Activated CD8-positive, alpha-beta memory T cell treated with anti-CD3 and anti-CD28 coated beads, Interleukin-2, amount 10 ng/mL, durations not matched to agents 7 days and 5 days (primary cell): ENCODE measurements at places on chromosomes 11 and 22. TPM values are rescaled to one million over a fixed set of nuclear protein-coding genes. Genes with fewer than 3 reads are reported as not detected.

The POU2AF1 gene
- 2.9 TPM for total RNA-seq

GRCh38 chr22:37279331-37280181 lies 2.8 kb upstream of the CYTH4 start:
- no peak overlapping the region for H3K4me3 ChIP-seq
- peaks cover 13% of the 10 kb centered on the region for H3K36me3 ChIP-seq
- H3K27ac ChIP-seq = no peak overlapping the region

DNA sequence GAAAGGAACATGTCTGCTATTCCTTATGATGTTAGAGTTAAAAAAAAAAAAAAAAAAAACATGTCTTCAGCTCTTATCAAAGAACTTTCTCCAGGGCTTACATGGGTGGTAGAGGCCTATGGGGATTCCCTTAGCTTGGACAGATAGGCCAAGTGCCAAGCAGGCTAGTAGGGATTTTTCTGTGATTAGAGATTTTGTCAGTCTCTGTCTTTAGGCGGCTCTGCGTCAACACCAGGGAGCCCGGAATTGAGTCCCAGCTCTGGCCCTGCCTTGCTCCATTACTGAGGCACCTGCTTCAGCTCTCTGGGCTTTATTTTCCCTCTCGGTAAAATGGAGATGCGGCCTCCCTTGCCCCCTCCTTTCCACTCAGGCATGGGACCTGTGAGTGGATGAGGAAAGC lies 13.1 kb downstream of the CRY2 start:
- no peak overlapping the region for H3K4me3 ChIP-seq
- peaks cover 12% of the 10 kb centered on the region for H3K36me3 ChIP-seq
- no peak for DNase-seq
- no peaks in the 10 kb centered on the region for H3K4me1 ChIP-seq
- H3K27me3 ChIP-seq = no peaks in the 10 kb centered on the region
- no peak overlapping the region for H3K27ac ChIP-seq

DNA sequence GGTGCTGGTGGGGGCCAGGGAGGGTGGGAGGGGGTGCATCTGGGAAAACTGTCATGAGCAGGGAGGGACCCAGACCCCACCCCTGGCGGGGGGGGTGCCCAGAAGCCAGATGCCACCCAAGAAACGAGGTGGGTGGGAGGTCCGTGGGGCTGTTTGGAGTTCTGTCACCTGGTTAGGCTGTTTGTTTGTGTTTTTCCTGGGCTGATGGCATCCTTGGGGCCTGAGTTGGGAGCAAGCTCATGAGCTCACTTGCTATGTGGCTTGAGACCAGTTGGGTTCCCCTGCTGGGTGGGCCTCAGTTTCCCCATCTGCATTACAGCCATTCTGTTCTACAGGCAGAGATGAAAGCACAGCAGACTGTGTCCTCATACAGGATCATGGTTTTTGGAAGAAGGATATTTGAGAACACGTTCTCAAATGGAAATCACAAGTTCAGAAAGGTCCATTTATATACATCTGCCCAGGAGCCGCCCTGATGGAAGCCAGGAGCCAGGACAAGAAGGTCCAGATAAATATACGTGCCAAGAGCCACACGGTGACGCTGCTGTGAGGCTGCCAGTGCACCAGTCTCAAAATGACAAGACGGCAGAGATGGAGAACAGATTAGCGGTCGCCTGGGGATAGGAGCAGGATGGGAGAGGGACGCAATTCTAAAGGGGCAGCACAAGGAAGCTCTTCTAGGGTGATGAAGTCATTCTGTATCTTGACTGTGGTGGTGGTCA lies 312.9 kb downstream of the MN1 start:
- no peaks in the 10 kb centered on the region for H3K4me1 ChIP-seq
- no peaks in the 10 kb centered on the region for H3K27me3 ChIP-seq
- DNase-seq = no peak
- no peaks in the 10 kb centered on the region for H3K36me3 ChIP-seq
- no peak overlapping the region for H3K27ac ChIP-seq
- H3K4me3 ChIP-seq = no peak overlapping the region

GRCh38 chr11:127070808-127071207 lies 70.2 kb upstream of the KIRREL3 start:
- H3K27me3 ChIP-seq = no peaks in the 10 kb centered on the region
- no peaks in the 10 kb centered on the region for H3K36me3 ChIP-seq
- H3K4me1 ChIP-seq = no peaks in the 10 kb centered on the region
- H3K27ac ChIP-seq = no peak overlapping the region
- no peak for DNase-seq

DNA sequence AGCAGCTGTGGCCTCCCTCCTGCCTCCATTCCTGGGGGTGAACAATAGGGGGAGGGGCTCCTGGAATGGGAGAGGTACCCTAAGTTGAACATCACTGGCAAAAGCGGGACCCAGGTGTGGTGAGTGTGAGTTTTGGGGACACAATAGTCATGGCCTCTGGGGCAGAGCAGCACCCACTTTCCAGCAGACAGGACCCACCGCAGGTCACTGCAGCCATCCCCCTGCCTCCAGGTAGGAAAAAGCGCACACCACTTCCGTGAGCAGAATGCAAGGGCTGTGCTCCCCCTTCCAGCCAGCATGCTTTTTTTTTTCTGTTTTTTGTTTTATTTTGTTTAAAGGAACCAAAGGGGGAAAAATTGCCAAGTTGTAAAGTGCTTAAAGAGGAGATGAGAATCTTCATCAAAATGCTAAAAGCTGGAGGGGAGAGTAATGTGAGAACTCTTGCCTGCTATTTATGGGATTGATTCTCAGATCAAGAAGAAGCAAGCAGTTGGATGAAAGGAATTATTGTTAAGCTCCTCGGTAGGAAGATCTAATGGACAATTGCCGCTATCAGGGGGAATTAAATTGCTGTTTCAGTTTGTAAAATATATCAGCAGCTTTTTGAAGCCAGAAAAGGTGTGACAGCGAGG lies 152.9 kb downstream of the FEZ1 start:
- no peaks in the 10 kb centered on the region for H3K36me3 ChIP-seq
- DNase-seq = no peak
- H3K4me3 ChIP-seq = no peak overlapping the region
- H3K27ac ChIP-seq = no peak overlapping the region
- H3K27me3 ChIP-seq = peaks cover 23% of the 10 kb centered on the region
- H3K4me1 ChIP-seq = no peaks in the 10 kb centered on the region

DNA sequence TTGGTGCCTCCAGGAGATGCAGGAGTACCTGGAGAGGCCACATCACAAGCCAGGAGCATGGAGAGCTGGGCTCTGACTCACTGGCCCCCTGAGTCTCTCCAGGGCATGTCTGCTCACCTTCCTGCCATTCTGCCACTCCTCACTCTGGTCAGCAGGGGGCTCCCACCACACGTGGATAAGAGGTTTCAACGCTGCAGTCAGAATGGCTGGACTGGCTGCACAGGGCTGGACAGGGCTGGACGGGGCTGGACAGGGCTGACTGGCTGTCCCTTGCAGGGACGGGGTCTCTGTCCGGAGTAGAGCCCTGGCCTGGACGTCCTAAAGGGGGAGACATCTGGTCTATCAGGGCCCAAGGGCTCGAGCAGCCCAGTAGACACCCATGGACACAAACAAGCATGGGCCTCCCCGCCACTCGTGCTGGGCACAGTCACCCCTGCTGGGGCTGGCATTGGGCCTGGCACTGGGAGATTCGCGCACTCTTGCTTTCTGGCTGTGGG lies 34.6 kb downstream of the CYTH4 start:
- H3K27me3 ChIP-seq = peaks cover 11% of the 10 kb centered on the region
- no peak overlapping the region for H3K27ac ChIP-seq
- peaks cover 42% of the 10 kb centered on the region for H3K4me1 ChIP-seq

DNA sequence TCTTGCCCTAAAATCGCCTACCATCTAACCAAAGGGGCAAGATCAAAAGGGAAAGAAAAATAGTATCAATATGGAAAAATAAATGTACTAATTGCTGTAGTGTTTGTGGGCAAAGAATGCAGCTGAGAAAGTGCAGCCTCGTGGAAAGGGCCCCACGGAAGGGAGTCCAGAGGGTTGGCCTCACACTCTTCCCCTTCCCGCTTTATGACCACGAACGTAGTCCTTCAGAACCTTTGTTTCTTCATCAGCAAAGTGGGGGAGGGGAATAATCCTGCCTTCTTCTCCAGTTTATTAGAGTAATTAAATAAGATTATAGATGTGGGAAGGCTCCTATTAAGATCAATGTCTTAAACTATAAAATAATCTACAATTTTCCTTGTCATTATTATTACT lies 41.0 kb downstream of the FLI1 start:
- peaks cover 96% of the 10 kb centered on the region for H3K4me1 ChIP-seq
- peak overlapping the region; percentile 92 for H3K27ac ChIP-seq
- peak overlapping the region; percentile 61 for H3K4me3 ChIP-seq
- DNase-seq = no peak
- no peaks in the 10 kb centered on the region for H3K27me3 ChIP-seq

- peaks cover 3% of the 10 kb centered on the region for H3K4me1 ChIP-seq
- no peak overlapping the region for H3K27ac ChIP-seq
- H3K4me3 ChIP-seq = no peak overlapping the region
- H3K27me3 ChIP-seq = no peaks in the 10 kb centered on the region
- peaks cover 35% of the 10 kb centered on the region for H3K36me3 ChIP-seq
These were observed 15.2 kb downstream of the PRPF19 start for GRCh38 chr11:60891103-60891741.

DNA sequence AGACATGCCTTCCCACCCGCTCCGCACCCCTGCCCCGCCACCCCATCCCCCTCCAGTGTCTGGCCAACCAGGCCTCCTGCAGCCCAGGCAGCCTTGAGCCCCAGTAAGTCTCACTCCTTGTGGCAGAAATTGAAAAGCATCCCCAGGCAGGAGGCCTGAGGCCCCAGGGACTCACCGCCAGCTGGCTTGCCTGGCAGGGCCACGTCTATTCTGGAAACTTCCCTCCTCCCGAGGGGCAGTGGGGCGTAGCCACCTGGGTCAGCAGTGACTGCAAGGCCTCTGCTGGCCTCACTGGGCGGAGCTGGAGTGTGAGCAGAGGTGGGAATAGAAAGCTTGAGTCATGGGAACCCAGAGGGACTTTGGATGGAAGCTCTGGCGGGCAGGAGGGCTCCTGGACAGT lies 26.3 kb downstream of the ANO1 start:
- no peaks in the 10 kb centered on the region for H3K36me3 ChIP-seq
- no peaks in the 10 kb centered on the region for H3K27me3 ChIP-seq
- no peak overlapping the region for H3K4me3 ChIP-seq
- DNase-seq = no peak

GRCh38 chr11:96736601-96737000 lies 346.8 kb downstream of the JRKL start:
- no peaks in the 10 kb centered on the region for H3K36me3 ChIP-seq
- H3K4me3 ChIP-seq = no peak overlapping the region
- no peak overlapping the region for H3K27ac ChIP-seq
- no peaks in the 10 kb centered on the region for H3K27me3 ChIP-seq

GRCh38 chr11:74050465-74050864 lies 41.6 kb upstream of the UCP3 start:
- peaks cover 25% of the 10 kb centered on the region for H3K36me3 ChIP-seq
- no peak overlapping the region for H3K4me3 ChIP-seq
- H3K27me3 ChIP-seq = no peaks in the 10 kb centered on the region
- H3K4me1 ChIP-seq = no peaks in the 10 kb centered on the region

DNA sequence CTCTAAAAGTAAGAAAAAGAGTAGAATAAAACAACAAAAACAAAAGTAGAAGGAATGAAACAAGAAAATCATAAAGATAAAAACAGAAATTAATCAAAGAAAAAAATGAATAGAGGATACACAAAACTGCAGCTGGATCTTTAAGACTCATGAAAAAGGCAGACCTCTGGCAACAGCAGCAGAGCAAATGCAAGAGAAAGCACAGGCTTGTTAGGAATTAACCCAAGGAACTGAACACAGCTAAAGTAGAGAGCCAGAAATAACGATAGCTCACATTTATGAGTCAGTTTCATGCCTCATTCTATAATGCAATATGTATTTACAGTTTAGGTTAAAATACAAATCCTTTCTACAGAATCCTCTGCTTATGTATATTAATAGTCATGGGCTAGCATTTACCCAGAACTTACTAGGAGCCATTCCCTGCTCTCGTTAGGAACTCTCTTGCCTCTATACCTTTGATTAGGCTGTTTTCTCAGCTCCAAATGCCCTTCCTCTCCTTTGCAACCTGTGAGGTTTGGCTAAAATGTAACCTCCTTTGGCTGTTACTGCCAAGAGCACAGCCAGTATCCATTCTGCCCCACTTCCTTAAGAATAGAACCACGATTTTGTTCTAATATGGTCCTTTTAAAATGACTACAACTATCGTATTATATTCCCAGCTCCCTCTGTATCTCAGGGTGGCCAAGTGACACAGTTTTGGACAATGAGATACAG lies 38.3 kb upstream of the NFAM1 start:
- no peaks in the 10 kb centered on the region for H3K4me1 ChIP-seq
- no peak overlapping the region for H3K27ac ChIP-seq
- H3K36me3 ChIP-seq = no peaks in the 10 kb centered on the region
- DNase-seq = no peak
- H3K4me3 ChIP-seq = no peak overlapping the region
